ENCODE measurements at places on chromosomes 7 and 10. TPM values are rescaled to one million over a fixed set of nuclear protein-coding genes. Genes with fewer than 3 reads are reported as not detected.

DNA sequence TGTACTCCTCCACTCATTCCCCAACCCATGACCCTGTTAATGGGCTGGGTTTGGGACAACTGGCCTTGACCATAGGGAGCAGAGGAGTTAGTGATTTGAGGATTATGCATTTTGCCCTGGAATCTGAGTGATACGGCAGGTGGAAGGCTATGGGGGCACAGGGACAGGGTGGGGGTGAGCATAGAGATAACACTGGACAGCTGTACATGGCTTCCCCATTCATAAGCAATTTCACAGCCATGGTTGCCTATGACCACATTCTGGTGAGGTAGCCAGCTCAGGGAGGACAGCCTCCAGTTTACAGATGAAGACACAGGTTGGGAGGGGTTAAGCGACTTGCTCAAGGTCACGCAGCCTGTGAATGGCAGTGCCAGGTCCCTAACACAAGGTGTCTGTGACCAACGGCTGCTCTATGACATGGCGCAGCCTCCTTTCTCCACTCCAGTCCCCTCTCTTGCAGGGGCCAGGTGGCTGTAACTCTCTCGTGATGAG is 319.5 kb downstream of the PLXNA4 start:
- H3K4me1 ChIP-seq: no peaks in the 10 kb centered on the region
- no peaks in the 10 kb centered on the region for H3K36me3 ChIP-seq
- DNase-seq: no peak
- H3K4me3 ChIP-seq: no peak overlapping the region

GRCh38 chr7:162632-163297 is 29.6 kb upstream of the FAM20C start:
- H3K27me3 ChIP-seq: peaks cover 3% of the 10 kb centered on the region
- no peak for DNase-seq
- H3K4me1 ChIP-seq: no peaks in the 10 kb centered on the region
- H3K4me3 ChIP-seq: no peak overlapping the region
- no peak overlapping the region for H3K27ac ChIP-seq
- H3K36me3 ChIP-seq: no peaks in the 10 kb centered on the region

DNA sequence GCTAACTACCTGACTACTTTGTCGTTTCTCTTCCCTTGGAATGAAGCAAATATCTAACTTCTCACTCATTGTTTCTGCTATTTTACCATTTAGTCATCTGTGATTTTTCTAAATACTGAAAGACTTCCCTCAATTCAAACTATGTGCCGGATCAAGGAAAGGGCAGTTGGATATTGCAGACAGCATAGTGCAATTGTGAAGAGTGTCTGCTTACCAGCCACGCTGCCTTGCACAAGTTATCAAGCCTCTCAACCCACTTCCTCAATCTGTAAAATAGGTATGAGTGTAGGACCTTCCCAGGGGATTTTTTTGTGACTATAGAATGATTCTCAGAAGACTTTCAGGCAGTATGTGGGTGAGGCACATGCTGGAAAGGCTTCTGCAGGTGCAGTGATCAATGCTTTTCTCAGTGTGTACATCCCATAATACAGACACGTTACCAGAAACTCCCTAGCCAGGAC is 54.3 kb downstream of the EGFR start:
- no peaks in the 10 kb centered on the region for H3K36me3 ChIP-seq
- H3K4me3 ChIP-seq: no peak overlapping the region
- H3K27ac ChIP-seq: no peak overlapping the region

DNA sequence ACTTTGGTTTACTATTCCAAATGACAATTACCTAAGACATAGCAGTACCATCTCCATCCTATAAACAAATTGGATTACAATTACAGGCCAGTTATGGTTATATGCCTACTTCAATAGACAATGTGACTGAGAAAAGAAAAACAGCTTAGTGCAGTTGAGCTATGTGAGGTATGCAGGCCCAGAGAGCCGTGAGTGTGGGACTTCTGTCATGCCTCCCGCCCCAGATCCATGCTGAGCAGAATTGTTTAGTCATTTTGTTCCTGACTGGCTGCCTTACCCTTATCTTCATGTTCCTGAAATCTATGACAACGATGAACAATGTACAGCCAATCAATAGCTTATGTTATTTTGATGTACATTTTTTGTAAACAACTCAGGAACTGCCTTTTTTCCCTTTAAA is 21.7 kb downstream of the LARP4B start:
- H3K27ac ChIP-seq: no peak overlapping the region
- H3K4me3 ChIP-seq: no peak overlapping the region
- no peaks in the 10 kb centered on the region for H3K4me1 ChIP-seq
- peaks cover 29% of the 10 kb centered on the region for H3K36me3 ChIP-seq

GRCh38 chr7:156174428-156174827 is 362.2 kb upstream of the SHH start:
- no peak overlapping the region for H3K27ac ChIP-seq
- no peaks in the 10 kb centered on the region for H3K36me3 ChIP-seq
- H3K27me3 ChIP-seq: no peaks in the 10 kb centered on the region
- H3K4me1 ChIP-seq: no peaks in the 10 kb centered on the region
- no peak overlapping the region for H3K4me3 ChIP-seq
- no peak for DNase-seq

DNA sequence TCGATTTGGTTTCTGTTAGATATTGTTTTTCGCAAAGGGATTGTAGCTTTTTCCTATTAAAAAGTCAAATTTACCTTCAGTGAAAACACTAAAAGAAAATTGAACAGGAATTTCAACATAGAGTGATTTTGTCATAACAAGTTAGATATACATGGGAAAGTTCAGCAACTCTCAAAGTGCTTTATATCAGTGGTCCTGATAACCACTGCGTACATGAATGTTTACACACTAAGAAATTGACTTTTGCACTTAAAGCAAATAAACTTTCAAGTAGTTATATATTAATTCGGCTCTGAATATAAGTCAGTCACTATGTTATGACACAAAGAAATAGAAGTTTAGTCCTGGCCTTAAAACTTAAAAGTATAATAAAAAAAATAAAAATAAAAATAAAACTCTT is 101.3 kb upstream of the DKK1 start:
- no peak for DNase-seq
- H3K36me3 ChIP-seq: no peaks in the 10 kb centered on the region
- H3K4me3 ChIP-seq: no peak overlapping the region
- H3K27ac ChIP-seq: no peak overlapping the region
- no peaks in the 10 kb centered on the region for H3K4me1 ChIP-seq

DNA sequence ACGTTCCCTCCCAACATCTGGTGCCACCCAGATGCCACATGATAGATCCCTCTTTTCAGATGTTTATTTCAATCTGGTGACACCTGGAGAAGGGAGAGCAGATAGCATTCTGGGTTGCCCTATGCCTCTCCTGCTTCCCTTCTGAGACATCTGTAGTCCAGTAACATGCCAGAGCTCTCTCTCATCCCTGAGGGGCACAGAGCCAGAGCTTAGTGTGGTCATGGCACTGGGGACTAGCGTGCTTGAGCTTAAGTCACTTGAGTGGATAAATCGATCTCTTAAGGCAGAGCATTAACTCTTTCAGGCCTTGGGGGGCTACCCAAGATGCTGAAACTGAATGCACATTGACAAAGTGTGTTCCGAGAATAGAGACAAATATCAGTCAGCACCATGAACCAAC is 47.9 kb downstream of the WNT2 start:
- no peak overlapping the region for H3K4me3 ChIP-seq
- no peak for DNase-seq
- no peaks in the 10 kb centered on the region for H3K4me1 ChIP-seq
- H3K27ac ChIP-seq: no peak overlapping the region

DNA sequence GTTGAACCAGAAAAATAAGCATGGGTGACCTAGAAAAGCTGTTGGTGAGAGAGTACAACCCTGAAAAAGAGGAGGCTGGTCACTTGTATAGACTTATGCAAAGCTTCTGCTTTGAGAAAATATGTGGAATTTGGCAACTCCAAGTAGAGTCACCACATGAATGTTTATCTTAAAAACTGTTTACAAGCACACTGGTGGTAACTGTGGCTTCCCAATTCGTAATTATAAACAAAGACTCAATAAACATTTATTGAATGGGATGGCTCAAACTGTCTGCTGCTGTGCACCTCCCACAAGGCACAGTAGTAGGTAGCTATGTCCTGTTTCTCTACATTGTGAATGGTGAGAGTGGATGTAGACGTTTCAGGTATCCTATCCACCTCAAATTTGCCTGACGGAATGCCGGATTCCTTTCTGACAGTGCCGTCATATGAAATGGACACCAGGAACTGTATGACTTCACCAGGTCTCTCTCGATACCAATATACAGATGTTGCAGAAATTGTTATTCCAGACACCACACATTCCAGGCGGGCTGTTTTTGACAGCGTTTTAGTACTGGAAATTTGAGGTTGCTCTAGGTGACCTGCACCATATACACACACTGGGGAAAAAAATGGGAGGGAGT is 43.4 kb upstream of the TARP start:
- H3K27me3 ChIP-seq: no peaks in the 10 kb centered on the region
- peaks cover 19% of the 10 kb centered on the region for H3K4me1 ChIP-seq

DNA sequence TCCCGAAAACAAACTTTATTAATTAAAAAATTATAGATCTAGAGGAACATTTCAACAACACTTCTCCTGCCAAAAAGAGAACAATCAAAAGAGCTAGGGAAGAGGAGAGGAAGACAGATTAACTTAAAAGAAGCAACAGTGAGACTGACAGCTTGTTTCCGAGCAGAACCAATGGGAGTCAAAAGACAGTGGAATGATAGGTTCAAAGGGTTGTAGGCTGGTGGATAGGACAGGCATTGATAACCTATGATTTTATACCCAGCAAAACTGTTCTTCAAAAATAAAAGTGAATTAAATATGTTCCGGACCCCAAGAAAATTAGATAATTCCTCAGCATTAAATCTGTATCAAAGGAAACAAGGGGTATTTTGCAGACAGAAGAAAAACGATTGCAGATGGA is 207.6 kb downstream of the MAD1L1 start:
- no peak overlapping the region for H3K27ac ChIP-seq
- H3K4me3 ChIP-seq: no peak overlapping the region
- no peak for DNase-seq

- no peaks in the 10 kb centered on the region for H3K4me1 ChIP-seq
- no peak overlapping the region for H3K27ac ChIP-seq
- no peaks in the 10 kb centered on the region for H3K27me3 ChIP-seq
- no peaks in the 10 kb centered on the region for H3K36me3 ChIP-seq
- no peak overlapping the region for H3K4me3 ChIP-seq
- no peak for DNase-seq
Measured at GRCh38 chr7:44284881-44285541, 40.4 kb downstream of the CAMK2B start.

DNA sequence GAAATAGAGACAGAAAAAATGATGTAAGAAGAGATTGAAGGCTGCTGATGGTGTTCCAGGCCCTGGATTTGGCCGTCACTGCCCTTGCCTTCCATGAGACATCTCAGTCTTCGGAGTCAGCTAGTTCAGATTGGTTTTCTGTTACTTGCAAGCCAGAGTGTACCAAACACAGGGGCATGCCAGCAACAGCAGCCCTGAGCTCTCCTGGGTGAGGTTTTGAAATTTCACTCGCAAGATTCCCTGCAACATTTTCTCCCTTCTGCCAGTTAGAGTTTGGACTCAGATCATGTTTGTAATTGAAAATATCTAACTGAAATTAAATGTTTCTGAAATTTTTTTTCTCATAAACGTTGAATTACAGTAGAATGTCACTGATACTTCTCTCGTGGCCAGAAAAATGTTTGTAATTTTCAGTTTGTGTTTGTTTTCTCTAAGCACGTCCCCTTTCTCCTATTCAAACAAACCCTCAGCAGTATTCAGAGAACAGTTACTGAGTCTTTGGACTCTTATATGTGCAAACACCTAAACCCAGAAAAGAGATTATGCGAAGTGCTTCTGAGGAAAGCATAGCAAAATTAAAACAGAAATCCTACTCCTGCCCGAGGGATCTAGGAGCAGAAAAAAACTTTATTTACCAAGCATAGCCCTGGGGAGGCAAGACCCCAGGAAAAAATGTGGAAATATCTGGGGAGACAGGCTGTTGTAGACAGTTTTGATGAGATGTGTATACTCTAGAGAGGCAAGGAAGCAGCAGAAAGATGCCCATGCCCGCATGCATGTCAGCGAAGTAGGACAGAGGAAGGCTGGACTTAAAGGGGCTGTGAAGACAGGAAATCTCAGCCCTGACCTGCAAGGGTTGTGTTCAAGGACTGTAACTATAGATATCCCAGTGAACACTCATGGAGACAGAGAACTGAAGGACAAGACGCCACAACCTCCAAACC is 43.0 kb upstream of the NAMPT start:
- H3K4me1 ChIP-seq: no peaks in the 10 kb centered on the region
- no peak overlapping the region for H3K4me3 ChIP-seq
- no peak overlapping the region for H3K27ac ChIP-seq
- no peaks in the 10 kb centered on the region for H3K36me3 ChIP-seq
- no peak for DNase-seq

DNA sequence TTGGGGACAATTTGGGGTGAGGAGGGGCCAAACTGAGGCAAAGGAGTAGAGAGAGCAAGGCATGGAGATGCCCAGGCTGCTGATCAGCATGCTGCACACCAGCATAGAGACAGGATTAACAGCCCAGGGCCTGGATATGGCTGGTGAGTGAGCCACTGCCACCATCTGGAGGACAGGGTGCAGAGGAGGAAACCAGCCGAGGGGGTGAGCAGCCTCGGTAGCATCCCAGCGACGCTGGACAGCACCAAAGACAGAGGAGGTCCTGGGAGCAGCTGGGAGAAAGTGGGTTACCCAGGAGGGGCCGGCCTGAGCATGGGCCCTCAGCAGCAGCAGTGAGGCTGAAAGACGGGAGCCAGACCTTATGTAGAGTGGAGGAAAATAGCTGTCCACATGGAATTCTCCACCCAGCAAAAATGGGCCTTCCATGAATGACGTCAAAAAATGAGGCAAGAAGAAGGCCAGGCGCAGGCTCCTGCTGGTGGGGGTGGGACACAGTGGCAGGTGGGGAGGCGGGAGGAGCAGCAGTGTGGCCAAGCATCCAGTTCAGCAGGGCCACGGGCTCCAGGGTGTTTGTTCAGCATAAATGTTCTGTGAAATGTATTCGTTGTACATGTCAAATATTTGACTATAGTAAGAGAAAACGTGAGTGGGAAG is 16.7 kb downstream of the RET start:
- DNase-seq: no peak
- H3K27ac ChIP-seq: no peak overlapping the region
- no peaks in the 10 kb centered on the region for H3K27me3 ChIP-seq
- no peaks in the 10 kb centered on the region for H3K36me3 ChIP-seq
- H3K4me1 ChIP-seq: no peaks in the 10 kb centered on the region

- H3K4me3 ChIP-seq: no peak overlapping the region
- H3K4me1 ChIP-seq: no peaks in the 10 kb centered on the region
- no peaks in the 10 kb centered on the region for H3K36me3 ChIP-seq
Measured at GRCh38 chr10:57482259-57482658, 785.4 kb downstream of the IPMK start.

- H3K27ac ChIP-seq: no peak overlapping the region
- DNase-seq: no peak
- no peaks in the 10 kb centered on the region for H3K27me3 ChIP-seq
- H3K36me3 ChIP-seq: no peaks in the 10 kb centered on the region
- H3K4me3 ChIP-seq: no peak overlapping the region
- H3K4me1 ChIP-seq: no peaks in the 10 kb centered on the region
Measured at GRCh38 chr7:115906731-115907130, 123.8 kb downstream of the TFEC start.

- no peaks in the 10 kb centered on the region for H3K36me3 ChIP-seq
- no peaks in the 10 kb centered on the region for H3K4me1 ChIP-seq
- no peak overlapping the region for H3K27ac ChIP-seq
- no peaks in the 10 kb centered on the region for H3K27me3 ChIP-seq
Measured at GRCh38 chr10:47060356-47060755, 149.1 kb downstream of the PTPN20 start.

IFIT1B gene
- 0.11 TPM for total RNA-seq

BMI1 gene
- 69.3 TPM for total RNA-seq

CAMK2B gene
- total RNA-seq: not detected

PRPS1L1 gene
- not detected for total RNA-seq

NKX2-3 gene
- not detected for total RNA-seq

ST8SIA6 gene
- 0.19 TPM for total RNA-seq

IMMP2L gene
- total RNA-seq: 18.7 TPM

All from CD4-positive, alpha-beta T cell (primary cell).